Umbilical cord (tissue), 2 donors: ENCODE measurements at places on chromosomes 7 and 10. TPM values are rescaled to one million over a fixed set of nuclear protein-coding genes. Genes with fewer than 3 reads are reported as not detected.

The LFNG gene
- 11.1 TPM for total RNA-seq

The CLCN1 gene
- not detected for total RNA-seq

The DNAJB6 gene
- total RNA-seq = 115 TPM

The MYO3A gene
- total RNA-seq = 4.3 TPM

The GTPBP4 gene
- 26.5 TPM for total RNA-seq

GRCh38 chr10:62454687-62455397, 80.7 kb downstream of the ZNF365 start:
- no peak for DNase-seq

- DNase-seq = no peak
Observed at GRCh38 chr7:12674053-12674452, 13.4 kb upstream of the ARL4A start.

- no peak for DNase-seq
Observed at GRCh38 chr10:21692916-21693315, 158.9 kb downstream of the MLLT10 start.

- peak; percentile 56 for DNase-seq
Observed at GRCh38 chr7:129859183-129859582, 93.6 kb downstream of the UBE2H start.

DNA sequence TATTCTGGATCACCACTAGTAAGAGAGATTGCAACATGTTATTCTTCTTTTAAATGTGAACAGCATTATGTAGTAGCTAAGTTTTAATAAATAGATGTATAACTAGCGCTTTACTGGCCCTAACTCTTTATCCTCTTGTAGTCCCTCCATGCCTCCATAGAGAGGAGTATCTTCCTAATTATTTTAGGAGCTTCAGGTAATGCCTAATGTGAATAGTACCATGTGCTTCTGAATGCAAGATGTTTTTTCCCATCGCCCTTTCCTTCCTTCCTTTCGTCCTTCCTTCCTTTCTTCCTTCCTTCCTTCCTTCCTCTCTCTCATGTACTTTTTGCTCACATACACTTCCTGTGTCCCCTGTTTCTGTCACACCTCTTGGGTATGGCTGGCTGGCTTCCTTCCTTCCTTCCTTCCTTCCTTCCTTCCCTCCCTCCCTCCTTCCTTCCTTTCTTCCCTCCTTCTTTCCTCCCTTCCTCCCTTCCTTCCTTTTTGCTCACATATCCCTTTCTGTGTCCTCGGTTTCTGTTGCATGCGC, 290.7 kb downstream of the HDAC9 start:
- DNase-seq = no peak

GRCh38 chr10:131810805-131811629, 89.8 kb upstream of the PPP2R2D start:
- no peak for DNase-seq

- DNase-seq = no peak
Observed at GRCh38 chr10:121608469-121609190, 10.4 kb upstream of the FGFR2 start.
